Sigmoid colon (tissue), 7 donors: ENCODE measurements at places on chromosomes 3 and 15.

DNA sequence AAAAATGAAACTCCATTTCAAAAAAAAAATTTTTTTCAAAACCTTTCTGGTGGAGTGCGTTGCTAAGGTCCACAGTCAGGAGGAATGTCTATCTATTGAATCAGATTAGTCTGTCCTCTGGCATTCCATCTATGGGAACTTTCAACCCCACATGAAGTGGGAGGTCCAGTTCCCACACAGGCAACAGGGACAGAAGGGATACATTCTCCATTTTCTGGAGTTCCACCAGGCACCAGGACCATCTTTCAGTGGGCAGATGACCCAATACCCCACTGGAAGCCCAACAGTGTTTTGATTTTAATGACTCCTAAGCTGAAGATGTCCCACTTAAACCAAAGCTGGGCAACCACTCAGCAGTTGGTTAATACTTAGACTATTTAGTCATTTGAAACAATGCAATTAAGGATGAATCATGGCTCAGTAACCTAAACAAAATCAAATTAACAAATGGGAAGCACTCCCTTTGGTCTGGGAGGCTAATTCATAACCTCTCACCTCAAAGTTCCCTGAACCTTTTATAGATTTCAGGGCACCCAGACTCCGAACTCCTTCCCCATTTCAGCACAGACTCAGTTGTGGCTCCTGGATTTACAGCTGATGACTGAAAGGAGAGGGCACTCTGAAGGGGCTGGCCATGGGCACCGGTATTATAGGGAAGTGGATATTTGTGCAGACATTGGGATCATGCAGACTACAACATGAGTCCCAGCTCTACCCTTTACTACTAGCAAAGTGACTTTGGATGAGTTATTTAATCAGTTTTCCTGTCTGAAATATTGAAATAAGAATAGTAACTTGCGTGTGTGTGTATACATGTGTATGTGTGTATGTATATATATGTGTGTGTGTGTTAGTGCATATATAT, 264.3 kb upstream of the LRTM1 start:
- no peak for DNase-seq

GRCh38 chr3:10228248-10228950, 19.9 kb upstream of the TATDN2 start:
- DNase-seq: no peak

DNA sequence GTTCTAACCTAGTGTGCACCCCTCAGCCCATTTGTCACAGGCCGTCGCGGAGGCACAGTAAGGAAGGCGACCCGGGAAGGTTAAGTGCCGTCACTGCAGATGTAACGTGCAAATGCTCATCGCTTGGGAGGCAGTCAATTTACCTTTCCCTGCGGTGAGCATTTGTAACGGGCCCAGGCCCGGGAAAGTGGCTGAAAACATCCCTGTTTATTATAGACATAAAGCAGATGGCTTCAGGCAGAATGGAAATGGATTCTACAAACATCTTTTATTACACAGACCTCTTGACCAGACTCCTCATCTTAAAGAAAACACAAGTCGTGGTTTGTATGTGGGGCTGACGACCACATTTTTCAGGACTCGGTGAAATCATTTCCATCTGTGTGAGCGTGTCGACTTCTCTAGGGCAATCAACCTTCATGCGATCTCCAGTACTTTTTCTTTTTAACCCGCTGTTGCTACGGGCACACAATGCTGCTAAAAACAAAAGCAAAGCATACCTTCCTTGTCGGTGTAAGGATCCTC, 43.6 kb downstream of the NMNAT3 start:
- DNase-seq: no peak

DNA sequence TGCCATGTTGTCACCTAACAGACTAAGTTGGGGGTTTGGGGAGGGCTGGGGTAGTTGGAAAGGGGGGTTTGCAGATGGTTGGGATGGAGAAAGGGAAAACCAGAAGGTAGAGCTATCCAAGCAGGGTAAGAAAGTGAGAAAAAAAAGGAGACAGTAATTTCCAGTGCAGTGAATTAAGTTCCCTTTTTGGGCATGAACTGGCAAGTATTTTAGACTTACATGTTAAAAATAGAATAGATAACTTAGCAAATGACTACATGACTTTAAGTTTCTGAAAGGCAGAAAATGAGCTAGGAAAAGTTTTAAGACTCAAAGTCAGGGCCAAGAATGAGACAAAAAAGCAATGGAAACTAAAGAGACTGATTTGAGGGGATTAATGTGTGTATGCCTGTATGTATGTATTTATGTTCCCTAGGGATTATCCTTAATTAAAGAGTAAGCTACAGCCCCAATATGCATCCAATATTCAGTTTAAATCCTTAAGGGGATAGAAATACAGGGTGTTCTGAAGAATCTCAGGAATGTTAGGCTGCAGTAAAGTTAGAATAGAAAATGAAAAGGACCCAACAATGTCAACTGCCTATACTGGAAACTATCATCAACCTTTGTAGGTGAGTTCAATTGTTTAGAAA, 285.2 kb upstream of the MME start:
- no peak for DNase-seq

DNA sequence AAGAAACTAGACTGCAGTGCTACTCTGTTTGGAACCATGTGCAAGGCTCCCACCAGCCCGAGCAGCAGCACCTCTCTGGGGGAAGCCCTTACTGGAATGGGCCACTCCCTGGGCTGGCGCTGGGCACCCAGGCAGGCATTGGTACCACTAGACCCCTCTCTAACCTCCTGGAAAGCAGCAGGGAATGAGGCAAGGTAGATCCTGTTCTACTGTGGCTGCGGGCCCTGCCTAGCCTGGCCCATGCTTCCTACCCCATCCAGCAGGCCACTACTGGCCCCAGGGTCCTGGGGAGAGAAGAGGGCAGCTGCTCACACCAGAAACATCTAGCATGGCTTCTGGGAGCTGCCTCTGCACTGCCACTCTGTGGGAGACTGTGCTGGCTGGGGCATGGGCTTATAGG, 44.8 kb downstream of the MESD start:
- DNase-seq: no peak

DNA sequence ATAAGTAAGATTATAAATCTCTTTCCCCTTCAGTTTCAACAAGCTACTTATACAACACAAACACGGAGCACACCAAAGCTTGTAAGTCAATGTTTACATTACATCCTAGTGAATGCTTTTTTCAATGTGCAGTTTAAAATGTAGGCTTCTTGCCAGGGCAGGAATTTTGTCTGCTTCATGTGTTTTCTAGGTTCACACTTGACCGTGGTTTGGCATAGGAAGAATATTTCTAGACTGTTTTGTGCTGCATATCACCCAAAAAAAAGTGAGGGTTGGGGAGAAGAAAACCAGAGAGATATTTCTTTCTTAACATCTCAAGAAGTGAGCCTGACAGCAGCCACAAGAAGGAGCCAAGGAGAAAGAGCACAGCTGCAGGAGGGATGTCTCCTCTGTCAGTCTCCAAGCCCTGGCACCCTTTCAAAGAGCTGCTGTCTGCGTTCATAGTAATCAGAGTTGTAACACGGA, 255.8 kb downstream of the MEIS2 start:
- DNase-seq: peak; percentile 61

DNA sequence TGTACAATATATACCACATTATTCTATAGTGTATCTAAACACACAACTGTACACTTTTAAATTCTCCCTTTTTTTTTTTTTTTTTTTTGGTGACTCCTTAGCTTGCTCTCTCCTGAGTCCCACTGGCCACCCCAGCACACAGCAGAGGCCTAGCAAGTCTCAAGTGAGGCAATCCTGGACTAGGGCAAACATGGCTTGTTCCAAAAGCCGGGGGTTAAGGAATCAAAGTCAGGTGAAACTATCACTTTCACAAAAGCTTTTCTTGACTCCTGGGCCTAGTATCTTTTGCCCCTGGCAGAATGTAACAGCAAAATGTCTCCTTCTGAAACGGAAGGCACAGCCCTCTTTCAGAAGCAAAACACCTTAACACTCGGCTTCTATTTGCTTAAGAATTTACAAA, 5.8 kb downstream of the EOMES start:
- no peak for DNase-seq

GRCh38 chr15:44308415-44308814, 19.9 kb downstream of the GOLM2 start:
- no peak for DNase-seq

- no peak for DNase-seq
These were observed 375.6 kb upstream of the GBE1 start for GRCh38 chr3:82137050-82137449.

GRCh38 chr15:101501703-101502373, 12.3 kb upstream of the PCSK6 start:
- DNase-seq: no peak

GRCh38 chr3:99868311-99868646, 50.6 kb downstream of the CMSS1 start:
- DNase-seq: no peak

- no peak for DNase-seq
These were observed 67.8 kb downstream of the UBP1 start for GRCh38 chr3:33372218-33373081.

DNA sequence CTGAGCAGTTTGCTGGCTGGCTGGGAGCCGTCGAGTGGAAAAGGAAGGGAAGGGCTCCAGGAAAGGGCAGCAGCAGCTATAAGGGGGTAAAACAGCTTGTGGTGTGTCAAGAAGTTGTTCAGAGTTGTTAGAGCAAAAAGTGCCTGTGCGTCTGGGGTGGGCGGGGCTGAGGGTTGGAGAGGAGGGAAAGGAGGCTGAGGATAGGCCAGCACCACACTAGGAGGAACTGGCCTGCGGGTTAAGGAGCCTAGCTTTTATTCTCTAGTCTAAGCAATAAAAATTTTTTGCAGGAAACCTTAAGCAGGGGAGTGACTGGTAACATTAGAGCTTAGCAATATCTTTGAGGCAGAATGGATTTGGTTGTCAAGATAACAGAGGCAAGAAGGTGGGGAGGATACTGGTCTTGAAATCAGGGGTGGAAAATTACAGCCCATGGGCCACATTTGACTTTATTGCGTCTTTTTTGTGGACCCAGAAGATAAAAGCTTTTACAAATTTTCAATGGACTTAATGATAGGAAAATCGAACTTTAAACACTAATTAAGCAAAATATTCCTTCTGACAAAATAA, 134.5 kb upstream of the AADACL2 start:
- DNase-seq: no peak

DNA sequence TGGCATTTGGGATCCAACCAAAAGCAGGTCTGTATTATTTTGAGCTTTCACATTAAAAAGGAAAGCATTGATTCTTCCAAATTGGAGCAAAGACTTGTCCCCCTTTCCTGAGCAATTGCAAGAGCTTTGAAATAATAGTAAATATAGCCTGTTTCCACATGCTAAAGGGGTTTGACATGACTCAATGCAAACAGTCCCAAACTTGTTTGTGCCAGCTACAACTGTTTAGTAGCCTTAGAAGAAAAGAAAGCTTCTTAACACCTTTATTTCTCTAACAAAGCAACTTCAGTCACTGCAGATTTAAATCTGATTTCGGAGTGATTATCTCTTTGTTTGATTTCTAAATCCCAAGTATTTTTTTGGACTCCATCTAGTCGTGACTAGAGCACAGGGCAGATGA, 180.2 kb downstream of the SEMA6D start:
- DNase-seq: no peak

- DNase-seq: no peak
These were observed 4.4 kb downstream of the MBD4 start for GRCh38 chr3:129435367-129435766.

DNA sequence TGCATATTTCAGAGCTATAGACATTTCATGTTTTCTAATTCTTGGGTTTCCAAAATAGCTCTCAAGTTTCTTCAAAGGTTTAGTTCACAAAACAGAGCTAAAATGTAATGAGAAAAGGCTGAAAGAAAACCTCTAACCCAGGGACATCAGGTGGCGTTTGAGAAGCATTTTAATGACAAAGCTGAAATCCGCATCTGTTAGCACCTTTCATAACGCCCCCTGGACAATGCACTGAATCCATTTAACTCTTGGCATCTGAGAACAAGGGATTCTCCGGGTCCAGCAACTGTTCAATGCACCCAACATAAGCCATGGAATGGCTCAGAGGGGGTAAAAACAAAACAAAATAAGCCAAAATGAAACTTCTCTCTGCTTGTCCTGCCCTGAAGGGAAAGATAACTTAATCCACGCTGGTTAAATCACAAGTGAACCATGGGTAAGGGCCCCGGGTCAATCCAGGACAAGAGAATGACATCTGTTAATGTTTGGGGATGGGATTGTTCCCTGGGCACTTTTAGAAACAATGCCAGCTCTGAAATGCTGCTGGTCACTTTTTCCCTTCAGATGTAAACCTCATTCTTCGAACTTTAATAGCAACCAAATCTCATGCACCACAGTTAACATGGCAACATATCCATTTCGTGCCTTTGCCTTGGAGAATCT, 466.2 kb upstream of the ADAMTS9 start:
- no peak for DNase-seq

DNA sequence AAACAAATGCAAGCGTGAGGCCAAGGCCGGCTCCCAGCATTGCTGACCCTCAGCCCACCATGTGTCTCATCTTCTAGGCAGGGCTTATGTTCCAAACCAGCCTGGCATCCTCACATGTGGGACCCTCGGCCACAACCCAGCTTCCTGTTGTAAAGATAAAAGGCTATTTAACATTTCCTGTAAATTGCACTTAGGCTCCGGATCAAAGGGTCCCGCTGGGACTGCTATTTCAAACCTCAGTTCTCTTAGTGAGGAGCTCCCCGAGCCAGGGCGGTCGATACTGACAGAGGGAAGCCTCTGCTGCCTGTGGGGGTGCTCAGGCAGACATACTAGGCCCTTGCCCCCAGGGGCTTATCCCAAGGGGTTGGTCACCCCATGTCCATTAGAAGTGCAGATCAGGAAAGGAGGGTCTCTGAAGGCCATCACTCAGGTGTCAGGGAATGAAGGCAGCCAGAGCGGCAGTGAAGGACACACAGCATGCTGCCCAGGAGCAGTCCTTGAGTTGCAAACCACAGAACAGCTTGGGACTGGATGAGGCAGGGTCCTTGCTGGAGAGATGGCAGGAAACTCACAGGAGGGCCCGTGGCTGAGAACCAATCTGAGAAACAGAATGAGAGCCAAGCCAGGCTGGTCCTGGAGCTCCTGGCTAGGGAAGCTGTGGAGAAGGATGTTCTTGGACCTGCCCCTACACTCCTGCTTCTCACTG, 239.9 kb downstream of the TLE3 start:
- no peak for DNase-seq

DNA sequence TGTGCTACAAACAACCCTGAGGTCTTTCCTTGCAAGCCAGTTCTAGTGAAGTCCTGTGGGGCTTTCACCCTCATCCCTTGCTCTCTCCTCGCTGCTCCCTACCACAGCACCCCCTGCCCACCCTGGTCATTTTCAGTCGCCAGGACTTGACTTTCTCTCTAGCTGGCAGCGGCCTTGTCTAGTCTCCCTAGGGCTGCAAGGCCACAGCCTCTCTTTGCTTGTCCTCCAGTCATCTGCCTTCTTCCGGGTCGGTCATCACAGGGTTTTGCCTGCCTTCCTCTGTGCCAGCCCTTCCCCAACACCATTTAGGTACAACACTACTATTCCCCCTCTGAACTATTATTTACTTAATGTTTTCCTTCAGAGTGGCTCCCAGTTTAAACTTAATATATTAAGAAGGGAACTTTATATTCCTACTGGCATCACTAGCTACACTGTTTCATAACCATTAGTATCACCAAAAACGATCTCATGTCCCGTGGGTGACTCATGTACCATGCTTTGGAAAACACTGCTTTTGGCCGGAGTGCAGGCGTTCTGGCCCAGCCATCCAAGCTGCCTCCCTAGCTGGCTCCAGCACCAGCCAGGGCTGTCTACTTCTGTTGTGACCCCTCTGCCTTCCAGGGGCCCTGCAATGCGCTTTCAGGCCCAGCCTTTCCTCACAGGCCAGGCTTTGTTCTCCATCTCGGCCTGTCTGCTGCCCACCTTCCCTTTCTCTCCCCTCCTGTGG, 21.4 kb downstream of the FAH start:
- DNase-seq: peak; percentile 74
